ENCODE measurements at places on chromosomes 12 and 14. TPM values are rescaled to one million over a fixed set of nuclear protein-coding genes. Genes with fewer than 3 reads are reported as not detected.

DNA sequence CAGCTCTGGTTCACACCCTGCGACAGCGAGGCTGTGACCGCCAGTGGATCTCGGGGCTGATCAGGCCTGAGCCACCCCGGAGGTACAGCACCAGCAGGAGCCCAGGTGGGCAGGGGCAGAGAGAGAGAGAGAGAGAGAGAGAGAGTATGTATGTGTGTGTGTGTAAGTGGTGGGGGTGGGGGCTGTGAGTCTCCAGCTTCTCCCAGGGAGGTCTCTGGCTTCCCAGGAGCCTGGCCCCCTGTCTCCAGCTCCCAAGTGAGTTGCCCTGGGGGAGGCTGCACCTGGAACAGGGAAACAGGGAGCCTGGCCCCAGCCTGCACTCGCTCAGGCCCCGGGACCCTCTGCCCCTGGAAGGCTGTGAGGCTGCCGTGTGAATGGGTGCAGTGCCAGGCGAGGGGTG lies 2.0 kb downstream of the C14orf180 start:
- peak overlapping the region; percentile 57 for H3K4me3 ChIP-seq
- H3K27ac ChIP-seq: peak overlapping the region; percentile 92
- DNase-seq: no peak

DNA sequence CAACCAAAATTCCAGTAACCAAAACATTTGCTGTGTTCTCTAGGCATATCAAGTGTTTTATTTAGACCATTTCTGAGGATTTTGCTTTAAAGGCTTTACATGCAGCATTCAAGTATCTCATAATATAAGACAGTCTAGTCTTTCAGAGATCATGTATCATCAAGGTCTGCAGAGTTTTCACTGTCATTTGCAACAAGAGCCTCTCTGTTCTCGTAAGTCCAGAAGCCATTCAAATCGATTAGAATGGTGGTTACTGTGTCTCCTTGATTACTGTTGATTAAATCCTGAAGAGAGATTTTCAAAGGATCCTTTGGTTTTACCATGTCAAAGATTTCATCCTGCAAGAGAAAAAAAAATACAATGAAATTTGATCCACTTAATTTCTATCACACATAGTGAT lies 36.3 kb downstream of the PPP2R3C start:
- H3K4me3 ChIP-seq: no peak overlapping the region
- no peak for DNase-seq
- peaks cover 57% of the 10 kb centered on the region for H3K36me3 ChIP-seq
- no peaks in the 10 kb centered on the region for H3K27me3 ChIP-seq

Gene CCDC38
- not detected for total RNA-seq

Gene PLXNC1
- total RNA-seq: 2.4 TPM

GRCh38 chr14:105076805-105077648 lies 11.8 kb upstream of the GPR132 start:
- no peak overlapping the region for H3K4me3 ChIP-seq
- H3K4me1 ChIP-seq: peaks cover 28% of the 10 kb centered on the region
- no peak overlapping the region for H3K27ac ChIP-seq

- H3K27me3 ChIP-seq: no peaks in the 10 kb centered on the region
- no peak overlapping the region for H3K27ac ChIP-seq
- H3K36me3 ChIP-seq: no peaks in the 10 kb centered on the region
- no peak for DNase-seq
- H3K4me1 ChIP-seq: no peaks in the 10 kb centered on the region
Measured at GRCh38 chr12:19624491-19624890, 185.2 kb downstream of the AEBP2 start.

- no peak overlapping the region for H3K27ac ChIP-seq
- no peaks in the 10 kb centered on the region for H3K27me3 ChIP-seq
- DNase-seq: no peak
- no peaks in the 10 kb centered on the region for H3K36me3 ChIP-seq
- no peak overlapping the region for H3K4me3 ChIP-seq
- no peaks in the 10 kb centered on the region for H3K4me1 ChIP-seq
Measured at GRCh38 chr14:101222362-101223070, 319.0 kb upstream of the RTL1 start.

Gene TRIM9
- total RNA-seq: 0.98 TPM

Gene LAG3
- total RNA-seq: 0.72 TPM

- H3K4me1 ChIP-seq: peaks cover 42% of the 10 kb centered on the region
- no peak for DNase-seq
- peak overlapping the region; percentile 96 for H3K27ac ChIP-seq
- no peaks in the 10 kb centered on the region for H3K27me3 ChIP-seq
- no peaks in the 10 kb centered on the region for H3K36me3 ChIP-seq
Measured at GRCh38 chr12:56724701-56724971, 463 bp downstream of the NACA start.

Gene DCN
- 362 TPM for total RNA-seq

DNA sequence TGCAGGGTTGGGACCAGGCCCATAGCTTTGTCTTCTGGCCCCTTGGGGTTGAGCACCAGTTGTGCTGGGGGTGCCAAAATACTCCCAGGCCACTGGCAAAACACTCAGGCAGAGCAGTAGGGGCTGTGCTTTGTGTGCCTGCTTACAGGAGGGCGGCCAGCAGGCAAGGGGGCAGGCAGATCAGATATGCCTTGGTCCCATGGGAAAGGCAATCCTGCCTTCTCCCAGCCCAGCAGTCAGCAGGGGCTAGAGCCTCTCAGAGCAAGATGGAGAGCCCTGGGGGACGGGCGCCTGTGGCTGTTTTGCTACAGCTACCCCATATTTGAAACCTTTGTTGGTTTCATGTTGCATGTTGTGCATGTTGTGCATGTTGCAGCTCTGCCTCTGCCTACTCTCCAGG lies 36.2 kb upstream of the TMX1 start:
- H3K27ac ChIP-seq: no peak overlapping the region
- no peak for DNase-seq
- H3K4me1 ChIP-seq: no peaks in the 10 kb centered on the region

GRCh38 chr12:119659289-119659897 lies 8.5 kb upstream of the PRKAB1 start:
- H3K27me3 ChIP-seq: no peaks in the 10 kb centered on the region
- H3K4me1 ChIP-seq: no peaks in the 10 kb centered on the region
- DNase-seq: no peak
- H3K36me3 ChIP-seq: no peaks in the 10 kb centered on the region
- no peak overlapping the region for H3K27ac ChIP-seq
- H3K4me3 ChIP-seq: no peak overlapping the region

DNA sequence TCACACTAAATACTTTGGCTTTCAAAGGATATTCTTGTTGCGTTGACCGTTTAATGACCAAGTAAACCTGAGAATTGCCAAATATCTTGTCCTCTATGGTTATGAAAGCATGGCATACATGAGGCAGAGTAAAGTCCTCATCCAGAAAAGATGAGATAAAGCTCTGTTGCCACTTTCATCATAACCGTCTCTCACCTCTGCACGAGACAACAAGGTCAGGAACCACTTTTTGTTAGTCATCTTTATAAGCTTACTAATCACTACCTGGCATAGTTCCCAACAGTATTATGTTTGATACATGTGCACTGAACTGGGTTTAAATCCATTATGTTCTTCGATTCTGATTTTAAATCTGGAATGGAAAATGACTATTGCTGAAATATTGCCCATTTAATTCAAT lies 31.3 kb downstream of the PTPRB start:
- no peak for DNase-seq
- H3K27me3 ChIP-seq: peaks cover 19% of the 10 kb centered on the region
- H3K36me3 ChIP-seq: no peaks in the 10 kb centered on the region
- peaks cover 16% of the 10 kb centered on the region for H3K4me1 ChIP-seq
- no peak overlapping the region for H3K27ac ChIP-seq

- H3K4me3 ChIP-seq: no peak overlapping the region
- peaks cover 34% of the 10 kb centered on the region for H3K27me3 ChIP-seq
- H3K27ac ChIP-seq: no peak overlapping the region
- DNase-seq: no peak
- no peaks in the 10 kb centered on the region for H3K36me3 ChIP-seq
Measured at GRCh38 chr14:101480747-101481530, 80.4 kb upstream of the DIO3 start.

DNA sequence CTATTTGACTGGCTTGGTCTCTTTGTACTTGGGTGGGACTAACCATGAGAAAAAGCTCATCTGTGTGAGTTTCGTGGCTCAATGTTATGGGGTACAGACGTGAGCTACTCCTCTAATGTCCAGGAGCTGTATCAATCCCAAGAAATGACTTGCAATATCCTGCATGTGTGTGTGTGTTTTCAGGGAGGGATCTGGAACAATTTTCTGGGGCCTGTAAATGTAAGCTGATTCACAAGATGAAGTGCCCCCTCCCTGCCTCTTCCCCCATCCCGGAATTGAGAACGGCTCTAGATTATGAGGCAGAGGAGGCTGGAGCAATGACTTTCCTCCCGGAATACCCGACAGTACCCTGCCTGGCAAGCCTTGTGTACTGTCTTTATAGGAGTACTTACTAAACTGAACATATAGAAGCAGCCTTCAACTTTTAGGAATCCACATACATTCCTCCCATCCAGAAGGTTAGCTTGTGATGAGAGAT lies 53.9 kb downstream of the TMX1 start:
- H3K36me3 ChIP-seq: no peaks in the 10 kb centered on the region
- H3K4me3 ChIP-seq: no peak overlapping the region
- no peak for DNase-seq
- peak overlapping the region; percentile 14 for H3K27ac ChIP-seq
- no peaks in the 10 kb centered on the region for H3K27me3 ChIP-seq

DNA sequence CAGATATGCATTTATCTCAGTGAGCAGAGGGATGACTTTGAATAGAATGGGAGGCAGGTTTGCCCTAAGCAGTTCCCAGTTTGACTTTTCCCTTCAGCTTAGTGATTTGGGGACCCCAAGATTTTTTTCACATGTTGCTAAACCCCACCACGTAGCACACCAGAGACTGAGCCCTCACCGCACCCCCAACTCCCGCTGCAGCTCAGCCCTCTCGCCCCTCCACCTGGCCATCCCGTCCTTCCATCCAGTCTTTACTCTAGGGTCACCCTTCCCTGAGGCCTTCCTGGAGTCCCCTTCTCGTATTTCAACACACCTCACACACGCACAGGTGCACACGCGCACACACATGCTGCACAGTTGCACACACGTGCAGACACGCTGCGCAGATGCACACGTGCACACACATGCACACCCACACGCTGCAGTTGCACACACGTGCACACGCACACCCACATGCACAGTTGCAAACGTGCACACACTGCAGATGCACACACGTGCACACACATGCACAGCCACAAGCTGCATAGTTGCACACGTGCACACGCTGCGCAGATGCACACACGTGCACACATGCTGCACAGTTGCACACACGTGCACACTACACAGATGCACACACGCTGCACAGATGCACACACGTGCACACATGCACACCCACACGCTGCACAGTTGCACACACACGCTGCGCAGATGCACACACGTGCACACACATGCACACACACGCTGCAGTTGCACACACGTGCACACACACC lies 30.0 kb downstream of the HSP90AA1 start:
- no peak overlapping the region for H3K27ac ChIP-seq
- no peaks in the 10 kb centered on the region for H3K4me1 ChIP-seq
- H3K36me3 ChIP-seq: peaks cover 30% of the 10 kb centered on the region
- DNase-seq: no peak
- H3K4me3 ChIP-seq: no peak overlapping the region

GRCh38 chr14:106619606-106620005 lies 1093.2 kb downstream of the TMEM121 start:
- DNase-seq: no peak
- H3K4me1 ChIP-seq: no peaks in the 10 kb centered on the region
- H3K36me3 ChIP-seq: no peaks in the 10 kb centered on the region
- H3K27ac ChIP-seq: no peak overlapping the region
- no peaks in the 10 kb centered on the region for H3K27me3 ChIP-seq

- H3K4me1 ChIP-seq: no peaks in the 10 kb centered on the region
- no peaks in the 10 kb centered on the region for H3K36me3 ChIP-seq
- no peak overlapping the region for H3K27ac ChIP-seq
- H3K4me3 ChIP-seq: no peak overlapping the region
Measured at GRCh38 chr14:78154827-78155226, 15.3 kb upstream of the NRXN3 start.

GRCh38 chr12:104695453-104696148 lies 238.9 kb downstream of the CHST11 start:
- no peak overlapping the region for H3K27ac ChIP-seq
- H3K4me1 ChIP-seq: no peaks in the 10 kb centered on the region
- H3K36me3 ChIP-seq: no peaks in the 10 kb centered on the region
- no peaks in the 10 kb centered on the region for H3K27me3 ChIP-seq
- H3K4me3 ChIP-seq: no peak overlapping the region

Gene LACRT
- total RNA-seq: not detected

Gene PMEL
- total RNA-seq: 0.88 TPM

Gene PMCH
- total RNA-seq: not detected

DNA sequence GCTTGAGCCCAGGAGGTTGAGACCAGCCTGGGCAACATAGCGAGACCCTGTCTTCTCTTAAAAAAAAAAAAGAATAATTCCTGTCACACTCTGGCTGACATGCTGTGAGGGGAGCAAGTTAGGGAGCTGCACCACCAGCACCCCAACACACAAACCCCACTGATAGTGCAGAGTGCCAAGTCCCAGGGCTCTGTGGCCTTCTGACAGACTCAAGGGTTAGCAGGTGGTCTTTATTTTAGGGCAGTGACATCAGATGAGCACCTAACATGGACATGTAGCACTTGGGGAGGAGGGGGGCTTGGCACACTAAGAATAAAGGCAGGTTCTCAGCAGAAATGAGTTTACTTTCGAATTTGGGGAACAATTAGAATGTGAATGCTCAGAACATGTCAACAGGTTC lies 6.8 kb downstream of the USP5 start:
- no peak overlapping the region for H3K27ac ChIP-seq
- peaks cover 2% of the 10 kb centered on the region for H3K4me1 ChIP-seq
- H3K27me3 ChIP-seq: no peaks in the 10 kb centered on the region
- DNase-seq: no peak
- H3K36me3 ChIP-seq: peaks cover 35% of the 10 kb centered on the region
- no peak overlapping the region for H3K4me3 ChIP-seq

DNA sequence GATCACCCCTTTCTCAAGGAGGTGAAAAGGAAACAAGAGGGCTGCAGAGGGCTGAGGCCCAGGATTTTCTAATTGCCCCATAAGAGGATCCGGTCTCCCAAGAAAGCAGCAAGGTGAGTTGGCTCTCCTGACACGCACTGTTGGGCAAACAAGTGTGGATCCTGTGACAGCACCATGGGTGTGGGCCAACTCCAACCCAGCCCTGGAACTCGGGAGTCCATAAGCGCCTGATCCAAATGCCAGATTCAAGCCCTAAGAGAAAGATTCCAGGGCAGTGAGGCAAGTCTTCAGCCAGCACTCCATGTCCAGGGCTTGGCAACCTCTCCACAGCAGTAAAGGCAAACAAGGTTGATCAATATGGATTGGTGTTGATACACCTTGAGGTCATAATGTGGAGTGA lies 33.1 kb downstream of the KCNA5 start:
- DNase-seq: peak; percentile 33
- peaks cover 22% of the 10 kb centered on the region for H3K4me1 ChIP-seq
- H3K27me3 ChIP-seq: no peaks in the 10 kb centered on the region
- H3K4me3 ChIP-seq: no peak overlapping the region
- no peak overlapping the region for H3K27ac ChIP-seq
- no peaks in the 10 kb centered on the region for H3K36me3 ChIP-seq

All from heart right ventricle (tissue), 16 donors.